ENCODE measurements at places on chromosomes 5 and 9. TPM values are rescaled to one million over a fixed set of nuclear protein-coding genes. Genes with fewer than 3 reads are reported as not detected.

DNA sequence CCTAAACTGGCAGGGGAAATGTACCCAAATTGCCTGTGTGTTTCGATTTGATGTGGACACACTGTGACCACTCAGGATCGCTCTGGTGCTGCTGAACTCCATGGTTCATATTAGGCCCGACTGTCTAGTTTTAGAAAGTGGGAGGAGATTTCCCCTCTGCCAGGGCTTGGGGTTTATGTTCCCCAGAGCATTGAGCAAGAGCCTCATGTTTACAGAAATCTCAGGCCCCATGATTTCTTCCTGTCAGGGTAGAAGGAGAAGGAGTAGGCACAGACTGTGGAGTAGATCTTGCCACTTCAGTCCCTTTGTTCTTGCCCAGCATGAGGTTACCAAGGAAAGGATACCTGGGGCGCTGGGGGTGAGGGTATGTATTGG is 40.8 kb upstream of the GLRX start:
- H3K4me1 ChIP-seq = peaks cover 79% of the 10 kb centered on the region
- H3K4me3 ChIP-seq = no peak overlapping the region
- H3K36me3 ChIP-seq = no peaks in the 10 kb centered on the region
- DNase-seq = no peak

- no peak overlapping the region for H3K27ac ChIP-seq
- H3K4me1 ChIP-seq = no peaks in the 10 kb centered on the region
- DNase-seq = no peak
- H3K4me3 ChIP-seq = no peak overlapping the region
Observed at GRCh38 chr5:7534505-7534904, 138.6 kb downstream of the ADCY2 start.

Gene CCNB1
- total RNA-seq = 28.4 TPM

- H3K36me3 ChIP-seq = no peaks in the 10 kb centered on the region
- H3K4me1 ChIP-seq = peaks cover 28% of the 10 kb centered on the region
- H3K4me3 ChIP-seq = no peak overlapping the region
- H3K27me3 ChIP-seq = no peaks in the 10 kb centered on the region
- no peak for DNase-seq
Observed at GRCh38 chr5:96316487-96316886, 116.6 kb downstream of the PCSK1 start.

DNA sequence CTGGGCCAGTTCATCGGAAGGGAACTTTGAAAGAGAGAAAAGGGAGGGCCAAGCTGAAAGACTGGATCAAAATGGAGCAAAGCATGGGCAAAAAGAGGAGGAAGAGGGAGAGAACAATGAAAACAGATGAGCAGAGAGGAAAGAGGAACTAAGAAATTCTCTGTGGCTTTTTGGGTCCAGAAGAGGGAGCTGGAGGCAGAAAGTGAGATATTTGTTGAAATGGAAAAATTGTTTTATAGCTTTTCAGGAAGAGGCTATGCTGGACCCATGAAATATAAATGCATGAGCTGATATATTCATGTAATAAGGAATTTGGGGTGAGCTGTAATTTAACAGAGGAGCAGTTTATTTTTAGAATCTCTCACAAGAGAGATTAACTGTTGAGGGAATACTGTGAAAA is 457.3 kb downstream of the DMAC1 start:
- no peak for DNase-seq
- H3K4me3 ChIP-seq = no peak overlapping the region
- H3K27me3 ChIP-seq = no peaks in the 10 kb centered on the region

Gene MAMDC2
- 1.9 TPM for total RNA-seq

Gene SPATA31D4
- not detected for total RNA-seq

DNA sequence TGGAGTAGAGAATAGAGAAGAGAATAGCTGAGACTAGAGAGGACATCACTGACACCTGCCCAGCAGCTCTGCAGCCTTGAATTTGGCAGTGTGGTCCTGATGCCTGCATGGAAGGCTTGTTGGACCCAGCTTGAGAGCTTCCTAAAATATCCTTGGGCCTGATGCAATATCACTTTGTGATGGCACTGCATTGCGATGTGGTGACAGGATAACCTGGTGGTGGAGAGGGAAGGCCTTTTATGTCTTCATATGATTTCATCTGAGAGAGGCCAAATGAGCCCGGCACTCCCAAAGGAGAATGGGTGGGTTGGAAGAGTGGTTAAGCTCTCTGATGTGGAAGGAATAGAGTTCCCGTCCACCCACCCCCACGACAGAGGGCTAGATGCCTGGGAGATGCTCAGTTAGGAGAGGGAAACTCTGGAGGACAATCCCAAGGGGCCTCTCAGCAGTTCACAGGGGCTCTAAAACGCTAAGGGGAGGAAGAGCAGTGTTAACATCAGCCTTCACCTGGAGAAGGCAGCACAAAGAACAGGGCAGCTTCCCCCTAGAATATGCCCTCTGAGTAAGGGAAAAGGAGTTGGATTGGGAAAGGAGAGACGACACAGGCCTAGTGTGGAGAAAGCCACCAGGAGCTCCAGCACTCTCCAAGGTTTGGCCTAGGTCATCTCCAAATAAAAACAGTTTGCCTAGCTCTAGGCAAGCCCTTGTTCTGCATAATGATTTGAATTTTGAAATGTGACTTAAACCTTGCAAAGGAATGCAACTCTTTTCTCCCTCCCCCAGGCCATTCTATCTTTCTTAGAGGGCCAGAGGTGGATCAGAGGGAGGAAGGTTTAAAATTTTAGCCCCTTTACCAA is 99.8 kb upstream of the SSBP2 start:
- H3K36me3 ChIP-seq = no peaks in the 10 kb centered on the region
- no peaks in the 10 kb centered on the region for H3K27me3 ChIP-seq
- peaks cover 37% of the 10 kb centered on the region for H3K4me1 ChIP-seq

- peaks cover 26% of the 10 kb centered on the region for H3K4me1 ChIP-seq
- H3K27me3 ChIP-seq = no peaks in the 10 kb centered on the region
- no peaks in the 10 kb centered on the region for H3K36me3 ChIP-seq
- no peak for DNase-seq
- H3K27ac ChIP-seq = no peak overlapping the region
- no peak overlapping the region for H3K4me3 ChIP-seq
Observed at GRCh38 chr9:128142061-128142460, 7.2 kb upstream of the LCN2 start.

DNA sequence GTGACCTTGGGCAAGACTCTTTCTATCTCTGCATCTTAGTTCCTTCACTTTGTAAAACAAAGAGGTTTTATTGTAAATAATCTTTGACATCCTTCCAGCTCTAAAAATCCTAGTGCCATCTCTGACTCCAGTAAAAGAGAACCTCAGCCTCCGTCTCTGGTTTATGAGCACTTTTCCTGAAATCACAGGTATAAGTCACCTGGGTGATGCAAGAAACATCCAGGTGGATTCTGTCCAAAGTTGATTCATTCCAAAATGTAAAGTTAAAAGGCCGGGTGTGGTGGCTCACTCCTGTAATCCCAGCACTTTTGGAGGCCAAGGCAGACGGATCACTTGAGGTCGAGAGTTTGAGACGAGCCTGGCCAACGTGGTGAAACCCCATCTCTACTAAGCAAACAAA is 21.1 kb upstream of the UBAP2 start:
- H3K27me3 ChIP-seq = no peaks in the 10 kb centered on the region
- DNase-seq = no peak
- no peak overlapping the region for H3K4me3 ChIP-seq

Gene ECSCR
- 2.4 TPM for total RNA-seq

Gene CNTNAP3
- total RNA-seq = 8.6 TPM

GRCh38 chr9:87863882-87864465 is 18.7 kb upstream of the SPATA31E1 start:
- no peak for DNase-seq
- H3K36me3 ChIP-seq = no peaks in the 10 kb centered on the region
- no peak overlapping the region for H3K27ac ChIP-seq
- H3K4me3 ChIP-seq = no peak overlapping the region

DNA sequence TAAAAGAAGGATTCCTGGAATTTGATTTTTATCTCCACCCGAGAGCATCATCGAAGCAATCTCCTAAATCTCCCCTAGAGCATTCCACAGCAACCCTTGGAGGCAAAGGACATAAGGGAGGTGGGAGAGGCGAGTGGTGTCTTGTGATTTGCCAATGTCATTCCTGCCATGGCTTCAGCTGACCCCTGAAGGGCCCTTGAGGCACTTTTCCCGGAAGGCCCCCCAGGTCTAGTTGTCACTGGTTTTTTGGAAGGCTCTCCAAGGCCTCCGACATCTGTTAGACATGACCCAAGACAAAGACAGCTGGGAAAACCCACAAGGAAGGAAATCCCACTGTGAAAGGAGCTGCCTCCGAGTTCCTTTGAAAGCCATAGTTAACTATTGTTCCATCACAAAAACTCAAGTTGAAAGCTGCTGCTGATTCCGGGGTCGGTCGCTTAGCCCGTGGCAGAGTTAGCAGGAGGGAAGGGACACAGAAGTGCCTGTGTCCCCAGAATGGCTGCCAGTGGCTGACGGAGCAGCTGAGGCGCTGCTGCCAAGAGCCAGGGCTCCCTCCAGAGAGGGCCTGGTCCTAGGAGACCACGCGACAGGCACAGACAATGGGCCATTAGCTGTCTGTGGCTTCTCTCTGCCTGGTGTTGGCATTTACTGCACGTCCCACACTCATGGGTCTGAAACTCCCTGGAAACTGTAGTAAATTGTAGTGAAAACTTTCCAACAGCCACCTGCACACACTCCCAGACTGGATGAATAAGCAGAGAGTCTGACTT is 24.4 kb upstream of the TRIO start:
- no peaks in the 10 kb centered on the region for H3K4me1 ChIP-seq
- H3K27ac ChIP-seq = no peak overlapping the region
- no peak overlapping the region for H3K4me3 ChIP-seq
- H3K27me3 ChIP-seq = no peaks in the 10 kb centered on the region
- H3K36me3 ChIP-seq = no peaks in the 10 kb centered on the region
- DNase-seq = no peak

Gene FAM151B
- total RNA-seq = 3.6 TPM

DNA sequence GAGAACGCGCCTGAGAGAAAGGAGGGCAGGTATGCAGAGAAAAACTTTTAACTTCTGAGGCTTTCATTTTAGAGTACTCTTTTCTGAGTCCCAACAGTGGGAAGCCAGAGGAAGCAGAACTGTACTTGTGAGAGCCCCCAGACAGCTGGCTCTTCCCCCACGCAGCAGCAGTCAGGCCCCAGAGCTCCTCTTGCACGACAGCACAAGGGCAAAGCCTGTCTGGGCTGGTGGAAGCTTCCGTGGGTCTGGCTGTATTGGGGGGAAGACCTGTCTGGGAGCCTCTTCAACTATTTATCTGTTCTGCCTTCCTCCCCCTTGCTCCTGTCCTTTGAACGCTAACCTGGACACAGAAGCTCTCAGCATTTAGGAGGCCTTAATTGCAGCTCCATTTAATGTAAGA is 68.2 kb downstream of the THBS4 start:
- no peaks in the 10 kb centered on the region for H3K27me3 ChIP-seq
- H3K4me1 ChIP-seq = no peaks in the 10 kb centered on the region
- H3K27ac ChIP-seq = no peak overlapping the region

DNA sequence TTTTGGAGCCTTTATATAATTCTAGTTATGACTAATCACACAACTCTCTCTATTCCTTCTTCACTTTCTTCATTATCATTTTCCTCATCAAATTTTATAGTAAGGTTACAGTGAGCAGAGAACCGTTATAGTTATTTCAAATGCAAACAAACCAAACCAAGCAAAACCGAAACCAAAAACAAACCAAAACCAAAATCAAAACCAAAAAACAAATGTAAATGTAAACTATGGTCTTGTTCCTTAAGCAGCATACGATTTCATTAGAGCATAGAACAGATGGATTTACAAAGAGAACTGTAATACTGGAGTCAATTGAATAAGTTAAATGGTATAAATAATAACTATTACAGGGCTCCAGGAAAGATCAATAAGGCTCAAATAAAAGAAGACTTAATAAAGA is 447.1 kb downstream of the LRRC70 start:
- no peak overlapping the region for H3K4me3 ChIP-seq
- no peak for DNase-seq
- no peaks in the 10 kb centered on the region for H3K4me1 ChIP-seq
- H3K27me3 ChIP-seq = no peaks in the 10 kb centered on the region

DNA sequence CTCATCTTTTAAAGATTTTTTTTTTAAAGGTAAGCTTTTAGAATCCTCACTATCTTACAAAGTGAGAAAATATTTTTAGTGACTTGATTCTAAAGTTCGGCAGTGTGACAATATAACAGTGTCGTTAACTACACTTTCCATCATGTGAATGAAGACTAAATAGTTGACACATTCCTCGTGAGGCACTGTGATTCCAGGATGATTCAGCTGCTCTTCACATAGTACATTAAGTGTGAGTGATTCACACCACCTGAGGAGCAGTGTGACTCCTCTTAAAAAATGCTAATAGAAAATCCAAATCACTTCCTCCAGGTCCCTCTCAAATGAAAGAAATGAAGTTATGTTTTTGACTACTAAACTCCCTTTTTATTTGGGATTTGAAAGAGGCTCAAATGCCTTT is 589.5 kb downstream of the GABRG2 start:
- no peaks in the 10 kb centered on the region for H3K27me3 ChIP-seq
- no peak overlapping the region for H3K4me3 ChIP-seq
- no peaks in the 10 kb centered on the region for H3K4me1 ChIP-seq
- H3K27ac ChIP-seq = no peak overlapping the region
- no peak for DNase-seq

DNA sequence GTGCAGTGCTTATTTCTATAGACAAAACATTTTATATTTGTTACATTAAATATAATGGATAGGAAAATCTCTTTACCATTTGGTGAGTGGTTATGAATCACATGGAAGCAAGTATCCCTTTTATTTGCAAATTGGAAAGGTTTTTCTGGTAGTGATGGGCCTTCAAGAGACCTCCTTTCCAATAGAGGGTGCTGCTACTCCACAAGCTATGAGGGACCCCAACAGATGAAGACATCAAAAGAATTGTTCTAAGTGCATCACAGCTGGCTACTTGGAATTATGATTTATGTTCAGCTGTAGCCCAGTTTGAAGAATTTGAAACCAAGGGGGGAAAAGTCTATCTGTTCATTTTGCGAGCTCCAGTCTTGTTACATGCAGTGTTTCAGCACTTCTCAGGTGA is 493.7 kb upstream of the SGCD start:
- H3K36me3 ChIP-seq = no peaks in the 10 kb centered on the region
- no peaks in the 10 kb centered on the region for H3K4me1 ChIP-seq
- no peak overlapping the region for H3K4me3 ChIP-seq
- no peak overlapping the region for H3K27ac ChIP-seq
- DNase-seq = no peak
- no peaks in the 10 kb centered on the region for H3K27me3 ChIP-seq

Gene PSAT1
- 16.2 TPM for total RNA-seq

DNA sequence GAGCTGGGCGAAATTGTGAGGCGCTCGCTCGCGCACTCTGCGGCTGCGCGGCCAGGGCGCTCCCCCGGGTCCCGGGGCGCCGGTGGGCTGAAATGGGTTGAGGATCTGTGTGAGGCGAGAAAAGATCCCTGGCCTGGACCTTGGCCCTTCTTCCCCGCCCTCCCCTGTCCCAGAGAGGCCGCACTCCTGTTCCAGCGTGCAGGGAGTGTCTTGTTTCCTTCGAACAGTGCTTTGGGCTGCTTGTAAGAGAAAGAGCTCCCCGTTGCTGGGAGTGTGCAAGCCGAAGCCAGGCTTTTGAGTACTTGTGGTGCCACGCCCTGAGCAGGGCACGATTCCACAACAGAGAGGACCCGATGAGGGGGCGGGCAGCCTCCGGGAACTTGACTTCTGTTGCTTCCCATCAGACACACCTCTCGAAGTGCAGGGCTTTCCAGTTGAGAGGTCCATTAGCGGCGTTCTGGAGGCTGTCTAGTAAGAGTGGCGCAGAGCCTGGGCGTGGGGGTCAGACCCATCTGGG is 535 bp downstream of the DOLPP1 start:
- DNase-seq = no peak
- peak overlapping the region; percentile 90 for H3K27ac ChIP-seq

GRCh38 chr9:5479994-5480694 is 29.8 kb downstream of the CD274 start:
- H3K4me3 ChIP-seq = no peak overlapping the region
- DNase-seq = no peak

Gene MACROH2A1
- 355 TPM for total RNA-seq
